T-helper 9 cell (primary cell): ENCODE measurements at places on chromosomes 11 and 22.

DNA sequence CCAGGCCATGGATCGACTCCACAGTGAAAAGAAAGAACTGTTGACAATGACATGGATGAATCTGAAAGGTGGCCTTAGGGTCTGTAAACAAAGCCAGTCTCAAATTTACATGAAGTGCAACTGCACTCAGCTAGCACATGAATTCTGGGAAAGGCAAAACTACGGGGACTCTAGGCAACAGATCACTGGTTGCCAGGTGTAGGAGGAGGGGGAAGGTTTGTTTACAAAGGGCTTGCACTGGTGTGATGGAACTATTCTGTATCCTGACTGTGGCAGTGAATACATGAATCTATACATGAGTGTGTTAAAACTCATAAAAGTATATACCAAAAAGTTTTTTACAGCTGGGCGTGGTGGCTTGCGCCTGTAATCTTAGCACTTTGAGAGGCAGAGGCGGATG is 27.3 kb downstream of the ALX4 start:
- no peak for DNase-seq

- DNase-seq = no peak
These were observed 3.3 kb upstream of the SCARF2 start for GRCh38 chr22:20440637-20441591.

- DNase-seq = no peak
These were observed 19.1 kb upstream of the TP53I11 start for GRCh38 chr11:44969651-44970252.

GRCh38 chr11:69890476-69890875 is 71.3 kb upstream of the FGF3 start:
- no peak for DNase-seq

GRCh38 chr22:41621099-41621910 is at the start of gene XRCC6:
Gene XRCC6 (plus strand): TSS chr22:41621295. CDS start chr22:41622005, 710 bp downstream.
- DNase-seq = peak; percentile 100

DNA sequence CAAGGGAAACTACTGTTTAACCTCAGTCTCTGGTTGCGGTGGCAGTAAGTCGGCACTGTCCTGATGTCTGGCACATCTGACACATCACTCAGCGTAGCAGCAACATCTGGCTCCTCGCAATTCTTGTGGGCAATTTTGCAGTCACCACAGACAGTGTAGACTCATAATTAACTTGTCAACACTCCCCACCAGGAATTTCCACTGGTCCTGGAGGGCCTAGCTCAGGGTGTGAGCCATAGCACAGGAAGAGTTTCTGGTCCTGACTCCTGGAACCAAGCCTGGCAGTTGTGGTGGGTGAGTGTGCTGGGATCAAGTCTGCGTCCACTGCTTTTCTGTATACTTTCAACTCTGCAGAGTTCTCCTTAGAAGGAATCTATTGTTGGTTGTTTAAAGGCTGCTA is 209.7 kb downstream of the SNX19 start:
- DNase-seq = no peak

- DNase-seq = no peak
These were observed 16.1 kb downstream of the RBX1 start for GRCh38 chr22:40967111-40967760.

- DNase-seq = no peak
These were observed 66.5 kb upstream of the TMEM45B start for GRCh38 chr11:129749141-129749540.

DNA sequence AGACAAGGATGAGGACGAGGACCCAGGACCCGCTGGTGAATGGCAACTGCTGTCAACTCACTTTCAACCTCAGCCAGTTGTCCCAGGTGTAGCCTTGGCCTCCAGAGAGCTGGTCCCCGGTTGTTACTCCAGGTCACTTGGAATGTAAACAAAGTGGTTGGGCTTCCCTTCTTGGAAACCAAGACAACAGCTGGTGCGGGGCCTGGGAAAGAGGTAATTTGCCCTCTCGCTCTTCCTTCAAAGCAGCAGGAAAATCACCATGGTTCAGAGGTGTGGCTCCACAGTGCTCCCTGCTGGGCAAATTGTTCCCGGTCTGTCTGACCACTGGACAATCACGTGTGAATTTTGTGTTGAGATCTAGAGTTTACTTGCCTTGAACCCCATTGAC is 15.0 kb downstream of the SLC1A2 start:
- DNase-seq = no peak

DNA sequence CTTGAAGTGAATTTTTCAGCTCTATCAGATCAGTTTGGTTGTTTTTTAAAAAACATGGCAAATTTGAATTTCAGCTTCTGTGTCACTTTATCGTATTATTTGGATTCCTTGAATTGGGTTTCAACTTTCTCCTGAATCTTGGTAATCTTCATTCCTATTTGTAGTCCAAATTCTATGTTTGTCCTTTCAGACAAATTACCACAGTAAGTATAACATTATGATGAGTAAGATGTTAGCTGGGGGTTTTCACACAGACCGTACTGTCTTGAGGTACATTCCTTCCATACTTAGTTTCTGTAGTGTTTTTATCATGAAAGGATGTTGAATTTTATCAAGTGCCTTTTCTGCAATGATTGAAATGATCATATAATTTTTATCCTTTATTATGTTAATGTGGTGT is 28.0 kb downstream of the OR5B17 start:
- DNase-seq = no peak

DNA sequence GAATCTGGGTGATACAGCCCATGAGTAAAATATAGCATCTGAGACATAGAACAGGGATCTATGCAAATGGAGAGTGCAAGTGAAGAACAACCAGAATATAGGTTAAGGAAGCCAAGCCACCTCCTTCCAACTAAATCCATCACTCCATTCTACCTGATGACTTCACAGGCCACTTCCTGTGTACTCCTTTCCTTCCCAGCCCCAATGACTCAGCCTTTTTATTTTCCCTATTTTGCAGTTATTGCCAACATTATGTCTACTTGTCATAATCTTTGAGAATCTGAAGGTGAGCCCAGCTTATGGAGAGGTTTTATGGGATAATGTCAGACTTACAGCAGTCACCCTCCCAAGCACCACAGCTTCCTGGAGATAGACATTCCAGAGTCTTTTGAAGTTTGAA is 1.4 kb upstream of the OR52M1 start:
- no peak for DNase-seq

DNA sequence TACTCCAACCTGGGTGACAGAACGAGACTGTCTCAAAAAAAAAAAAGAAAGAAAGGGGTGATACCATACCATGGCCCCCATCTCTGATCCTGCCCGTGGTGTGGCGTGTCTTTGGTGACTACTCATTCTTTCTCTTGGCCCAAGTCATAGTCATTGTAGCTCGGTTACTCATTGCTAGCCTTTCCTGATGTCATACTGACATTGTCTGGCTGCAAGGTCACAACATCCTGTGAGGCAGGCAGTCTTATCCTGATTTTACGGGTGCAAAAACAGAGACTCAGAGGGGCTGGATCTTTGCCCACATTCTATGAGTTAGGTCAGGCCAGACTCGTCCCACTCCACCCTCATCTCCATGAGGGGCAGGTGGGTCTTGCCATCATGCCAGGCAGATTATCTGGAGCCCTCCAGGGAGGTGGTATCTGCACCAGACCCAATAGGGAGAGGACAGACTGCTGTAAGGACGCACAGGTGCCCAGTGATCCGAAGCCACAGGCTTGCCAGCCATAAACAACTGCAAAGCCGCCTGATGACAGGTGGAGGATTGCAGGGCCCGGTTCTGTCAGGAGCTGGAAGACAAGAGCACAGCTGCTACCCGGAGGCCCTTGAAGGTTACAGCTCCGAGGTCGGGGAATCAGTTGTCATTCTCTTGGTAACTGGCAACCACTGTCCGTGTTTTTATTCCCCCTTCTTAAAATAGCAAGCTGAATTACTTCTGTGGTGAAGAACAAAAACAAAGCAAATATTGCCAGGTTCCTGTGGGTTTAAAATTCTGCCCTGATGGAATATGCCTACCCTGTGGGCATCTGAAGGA is 13.8 kb downstream of the TOM1 start:
- DNase-seq = no peak

DNA sequence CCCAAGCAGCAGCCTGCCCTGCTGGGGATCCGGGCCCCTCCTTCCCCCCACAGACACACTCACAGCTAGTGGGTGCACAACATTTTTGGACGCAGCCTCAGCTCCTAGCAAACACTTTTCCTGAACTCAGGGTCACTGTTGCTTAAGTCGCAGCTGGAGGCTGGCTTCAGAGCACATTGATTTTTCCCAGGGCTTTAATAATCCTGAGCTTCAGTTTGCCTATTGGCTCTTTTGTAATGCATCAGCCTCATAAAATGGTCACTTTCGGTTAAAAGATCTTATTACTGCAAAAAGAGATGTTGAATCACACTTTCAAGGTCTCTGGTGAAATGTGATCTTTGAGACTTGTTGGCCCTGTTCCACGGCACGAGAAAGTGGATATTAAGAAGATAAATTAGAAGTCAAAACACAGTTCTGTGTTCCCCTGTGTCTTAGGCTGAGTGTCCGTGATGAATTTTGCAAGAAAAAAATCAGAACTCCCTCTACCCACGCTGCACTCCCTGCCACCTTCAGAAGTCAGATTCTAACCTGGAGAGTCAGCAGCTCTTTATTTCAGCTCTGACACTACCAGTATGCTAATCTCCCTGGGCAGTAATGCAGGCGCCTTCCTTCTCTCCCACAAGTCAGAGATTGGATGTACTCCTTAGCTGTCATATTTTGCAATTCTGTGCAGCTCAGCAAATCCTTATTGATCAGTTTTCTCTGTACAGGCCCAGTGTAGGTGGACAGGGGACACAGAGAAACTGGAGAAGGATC is 158.2 kb upstream of the E2F8 start:
- no peak for DNase-seq

DNA sequence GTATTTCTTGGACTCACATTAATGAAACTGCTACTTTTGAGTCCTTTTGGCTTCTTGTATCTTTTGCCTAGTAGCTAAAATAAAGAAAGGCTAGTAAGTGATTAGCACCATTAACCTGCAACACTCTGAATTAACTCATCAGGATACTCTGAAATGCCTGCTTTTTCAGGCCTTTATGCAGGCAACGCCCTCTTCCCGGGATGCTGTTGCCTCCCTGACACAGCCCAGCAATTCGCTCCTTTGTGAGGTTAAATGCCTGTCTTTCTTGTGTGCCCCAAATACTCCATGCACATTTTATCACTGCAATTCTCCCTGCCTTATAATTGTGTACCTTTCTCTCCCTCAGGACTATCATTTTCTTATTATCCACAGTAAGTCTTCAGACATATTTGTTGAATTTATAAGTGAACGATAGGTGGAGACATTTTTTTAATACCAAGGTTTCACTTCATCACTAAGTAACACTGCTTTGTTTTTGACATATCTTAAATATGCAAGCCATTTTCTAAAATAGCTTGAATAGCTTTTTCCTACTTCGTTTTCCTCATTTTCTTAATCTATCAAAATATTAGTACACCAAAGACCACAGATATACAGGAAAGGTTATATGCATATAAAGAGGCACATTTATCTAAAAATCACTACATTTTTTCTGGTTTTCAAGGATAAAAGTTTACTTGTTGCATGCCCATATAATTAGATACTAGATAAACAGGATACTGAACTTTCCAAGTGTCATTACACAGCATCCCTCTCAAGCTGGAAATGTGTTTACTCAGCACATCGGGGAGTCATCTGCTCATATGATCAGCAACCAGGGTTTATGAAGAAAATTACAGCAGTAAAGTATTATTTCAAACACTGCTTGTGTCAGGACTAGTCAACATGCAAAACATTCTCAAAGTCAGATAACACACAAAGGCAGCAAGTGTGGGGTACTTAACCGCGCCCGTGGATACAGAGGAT is 48.5 kb upstream of the DDI1 start:
- no peak for DNase-seq

GRCh38 chr11:73649206-73649605 is 2.8 kb downstream of the PLEKHB1 start:
- no peak for DNase-seq

GRCh38 chr11:766936-767210 is 10.4 kb downstream of the GATD1 start:
- DNase-seq = no peak

DNA sequence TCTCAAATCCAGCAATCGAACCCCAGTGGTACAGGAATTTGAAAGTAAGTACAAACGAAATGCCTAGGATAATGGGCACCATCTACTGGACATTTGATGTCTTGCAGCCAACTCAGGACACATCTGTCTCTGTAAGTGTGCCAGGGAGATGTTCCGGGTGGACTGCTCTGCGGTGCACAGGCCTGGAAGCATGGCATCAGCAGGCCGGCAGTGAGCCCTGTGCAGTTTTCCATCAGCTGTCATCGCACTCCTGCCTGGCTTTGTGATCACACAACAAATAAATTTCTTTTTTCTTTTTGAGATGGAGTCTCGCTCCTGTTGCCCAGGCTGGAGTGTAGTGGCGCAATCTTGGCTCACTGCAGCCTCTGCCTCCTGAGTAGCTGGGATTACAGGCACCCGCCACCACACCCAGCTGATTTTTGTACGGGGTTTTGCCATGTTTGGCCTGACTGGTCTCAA is 71.0 kb downstream of the JAM3 start:
- DNase-seq = peak; percentile 21

GRCh38 chr22:25407226-25407858 is 157.1 kb upstream of the GRK3 start:
- DNase-seq = no peak

- DNase-seq = no peak
These were observed 11.8 kb downstream of the PIM3 start for GRCh38 chr22:49972163-49973017.

DNA sequence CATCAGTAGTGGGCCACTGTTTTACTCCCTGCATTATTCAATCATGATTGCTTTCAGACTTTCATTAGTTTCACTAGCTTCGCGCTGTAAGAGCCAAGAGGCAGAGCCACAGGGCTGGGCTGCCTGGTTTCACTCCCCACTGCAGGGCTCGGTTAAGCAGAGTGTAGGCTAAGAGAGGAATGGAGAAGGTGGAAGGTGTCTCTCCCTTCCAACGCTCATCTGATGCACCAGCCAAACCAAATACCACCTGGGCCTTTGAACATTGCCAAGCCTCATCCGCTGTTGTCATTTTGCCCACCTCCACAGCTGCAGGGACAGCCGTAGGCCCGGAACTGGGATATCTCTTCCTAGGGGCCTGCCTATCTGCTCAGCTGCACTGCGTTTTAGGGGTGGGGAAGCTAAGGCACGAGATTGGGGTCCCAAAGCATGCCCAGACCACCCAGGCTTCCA is 480 bp upstream of the SMARCB1 start:
- no peak for DNase-seq

- no peak for DNase-seq
These were observed 21.3 kb downstream of the LAYN start for GRCh38 chr11:111561791-111562325.

DNA sequence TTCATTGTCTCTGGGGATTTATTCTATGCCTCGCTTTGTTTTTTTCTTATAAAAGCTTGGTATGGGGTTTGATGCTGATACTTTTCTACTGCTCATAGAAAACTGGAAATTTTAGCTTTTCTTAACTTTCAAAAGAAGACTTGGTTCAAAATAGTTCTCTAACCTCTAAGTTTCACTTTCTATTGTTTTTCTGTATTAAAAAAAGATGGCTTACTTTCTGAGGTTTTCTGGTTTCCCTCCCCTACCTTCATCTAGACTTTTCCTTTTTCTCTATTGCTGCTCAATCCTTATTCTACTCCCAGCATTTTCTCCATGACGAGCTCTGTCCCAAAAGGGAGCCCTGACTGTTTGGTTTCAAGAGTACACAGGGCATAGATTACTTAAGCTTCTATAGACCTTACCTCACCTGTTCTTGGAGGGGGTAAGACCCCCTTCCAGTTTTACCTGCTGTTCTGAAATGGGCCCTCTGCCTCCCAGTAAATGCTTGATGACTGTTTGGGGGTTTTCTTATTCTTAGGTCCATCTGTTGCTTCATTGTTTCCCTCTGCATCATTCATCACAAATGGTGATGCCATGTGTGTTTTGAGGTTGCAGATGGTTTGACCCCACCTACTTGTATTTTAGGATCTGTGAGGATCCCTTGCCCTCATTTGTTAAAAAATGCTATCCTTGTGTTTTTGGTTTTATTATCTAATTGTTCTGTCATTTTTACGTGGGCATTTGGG is 29.5 kb downstream of the DNHD1 start:
- DNase-seq = no peak
